Astrocyte of the spinal cord (primary cell): ENCODE measurements at places on chromosomes 4 and X.

GRCh38 chr4:25818371-25818871 lies 44.4 kb downstream of the SEL1L3 start:
- no peak for DNase-seq

GRCh38 chr4:56077676-56078075 lies 128.9 kb downstream of the CEP135 start:
- DNase-seq = peak; percentile 33

GRCh38 chr4:156293657-156294297 lies 340.1 kb upstream of the CTSO start:
- peak; percentile 91 for DNase-seq

- DNase-seq = no peak
These were observed 430.2 kb upstream of the ZFP42 start for GRCh38 chr4:187565416-187565815.

- peak; percentile 67 for DNase-seq
These were observed 14.2 kb downstream of the ELOVL6 start for GRCh38 chr4:110184140-110184790.

DNA sequence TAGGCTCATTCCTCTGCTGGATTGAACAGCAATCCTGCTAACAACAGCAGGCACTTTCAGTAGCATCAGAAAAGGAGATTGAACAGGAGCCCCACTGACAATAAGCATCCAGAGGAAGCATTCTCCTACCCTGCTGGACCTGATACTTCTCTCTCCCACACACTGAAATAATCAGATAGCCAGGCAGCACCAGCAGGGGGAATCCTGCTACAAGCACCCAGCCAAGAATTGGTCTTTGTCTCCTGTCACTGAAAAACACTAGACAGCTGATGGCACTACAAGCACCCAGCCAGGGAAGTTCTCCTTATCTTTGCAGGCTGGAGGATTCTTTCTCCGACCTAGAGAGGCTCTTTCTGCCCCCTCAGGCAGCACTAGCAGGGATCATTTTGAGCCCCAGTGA lies 444.3 kb upstream of the GRIA3 start:
- no peak for DNase-seq

- DNase-seq = no peak
These were observed 36.6 kb upstream of the PDK3 start for GRCh38 chrX:24428516-24428915.

- no peak for DNase-seq
These were observed 71.3 kb downstream of the HTRA3 start for GRCh38 chr4:8340781-8341241.

DNA sequence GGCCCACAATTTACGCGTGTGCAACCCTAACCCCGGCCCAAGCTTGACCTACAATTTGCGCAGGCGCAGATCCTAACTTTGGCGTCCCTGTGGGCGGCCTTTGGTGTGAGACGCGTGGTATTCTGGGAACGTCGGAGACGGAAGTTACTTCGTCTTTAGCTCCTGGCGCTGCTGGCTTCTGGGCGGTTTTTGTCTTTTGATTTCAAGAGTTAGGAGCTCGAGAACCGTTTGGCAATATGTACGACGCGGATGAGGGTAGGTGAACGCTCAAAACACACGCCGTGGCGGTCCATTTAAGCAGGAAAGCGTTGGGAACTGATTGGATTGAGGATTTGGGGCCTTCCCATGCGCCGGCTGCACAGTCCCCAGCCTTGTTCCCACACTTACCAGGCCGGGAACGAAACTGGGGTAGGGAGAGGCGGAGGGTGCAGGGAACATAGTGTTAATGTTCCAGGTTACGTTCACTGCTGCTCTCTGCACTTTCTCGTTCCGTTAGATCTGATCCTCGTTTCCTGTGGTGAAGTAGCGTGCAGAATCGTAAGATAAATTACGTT lies at the start of gene POLR2B:
TSS of gene POLR2B (plus strand) at position 147 of the 554 bp plus-strand sequence. CDS start at position 237, 90 bp downstream.
- peak; percentile 91 for DNase-seq

- peak; percentile 36 for DNase-seq
These were observed 36.3 kb upstream of the MYOZ2 start for GRCh38 chr4:119099227-119099810.

DNA sequence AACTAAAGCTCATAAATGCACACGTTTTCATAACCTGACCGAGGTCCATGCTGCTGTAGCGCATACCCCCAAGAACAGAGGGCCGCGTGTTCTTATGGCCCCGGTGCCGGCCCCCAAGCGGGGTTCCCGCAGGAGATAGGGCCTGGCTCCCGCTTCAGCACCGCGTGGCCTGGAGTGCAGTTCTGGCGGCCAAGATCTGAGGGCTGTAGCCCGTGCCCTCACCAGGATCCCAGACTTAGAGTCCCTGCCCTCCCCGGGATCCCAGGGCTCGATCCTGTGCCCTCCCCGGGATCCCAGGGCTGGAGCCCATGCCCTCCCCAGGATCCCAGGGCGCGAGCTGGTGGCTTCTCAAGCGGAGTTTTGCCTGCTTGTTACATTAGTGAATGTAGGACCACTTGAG lies 1.0 kb upstream of the GRPEL1 start:
- peak; percentile 9 for DNase-seq

GRCh38 chrX:134443020-134443419 lies 16.9 kb upstream of the HPRT1 start:
- DNase-seq = no peak

DNA sequence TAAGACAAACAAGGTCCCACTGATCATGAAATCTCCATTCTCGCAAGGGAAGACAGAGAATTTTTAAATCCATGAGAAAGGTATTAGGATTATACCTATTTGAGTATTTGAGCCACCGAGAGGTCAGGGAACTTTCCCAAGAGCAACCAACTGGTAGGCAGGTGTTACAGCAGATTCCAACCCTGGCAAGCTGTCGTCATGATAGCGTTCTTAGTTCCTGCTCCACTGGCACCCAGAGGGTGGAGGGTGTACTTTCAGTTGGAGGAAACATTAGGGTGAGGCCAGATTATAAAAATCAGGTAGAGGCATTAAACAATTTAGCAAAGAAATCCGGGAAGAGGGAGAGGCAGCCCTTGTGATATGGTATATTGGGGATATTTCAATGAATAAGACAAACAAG lies 23.3 kb downstream of the COQ2 start:
- DNase-seq = no peak

DNA sequence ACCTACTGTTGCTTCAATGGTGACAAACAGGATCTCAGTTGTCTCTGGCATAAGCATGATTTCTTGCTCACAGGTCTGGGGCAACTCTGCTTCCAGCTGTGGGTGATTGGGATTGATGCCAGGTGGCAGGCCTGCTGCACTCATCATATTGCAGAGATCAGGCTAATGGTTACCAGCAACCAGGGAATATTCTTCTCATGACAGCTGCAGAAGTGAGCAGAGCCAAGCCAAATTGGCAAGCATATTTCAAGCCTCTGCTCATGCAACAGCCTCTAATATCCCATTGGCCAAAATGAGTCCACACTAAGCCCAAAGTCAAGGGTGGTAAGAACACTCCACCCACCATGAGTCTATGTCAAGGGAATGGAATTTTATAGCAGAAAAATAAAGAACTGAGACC lies 26.7 kb upstream of the TBC1D19 start:
- peak; percentile 97 for DNase-seq

GRCh38 chr4:184282251-184282713 lies 64.6 kb upstream of the ENPP6 start:
- no peak for DNase-seq

DNA sequence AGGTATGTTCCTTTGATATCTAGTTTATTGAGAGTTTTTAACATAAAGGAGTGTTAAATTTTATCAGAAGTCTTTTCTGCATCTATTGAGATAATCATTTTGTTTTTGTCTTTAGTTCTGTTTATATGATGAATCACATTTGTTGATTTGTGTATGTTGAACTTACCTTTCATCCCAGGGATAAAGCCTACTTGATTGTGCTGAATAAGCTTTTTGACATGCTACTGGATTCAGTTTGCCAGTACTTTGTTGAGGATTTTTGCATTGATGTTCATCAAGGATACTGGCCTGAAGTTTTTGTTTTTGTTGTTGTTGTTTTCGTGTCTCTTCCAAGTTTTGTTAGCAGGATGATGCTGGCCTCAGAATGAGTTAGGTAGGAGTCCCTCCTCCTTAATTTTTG lies 10.8 kb upstream of the AFM start:
- DNase-seq = no peak

- DNase-seq = no peak
These were observed 55.3 kb downstream of the AFF2 start for GRCh38 chrX:148555571-148556243.

DNA sequence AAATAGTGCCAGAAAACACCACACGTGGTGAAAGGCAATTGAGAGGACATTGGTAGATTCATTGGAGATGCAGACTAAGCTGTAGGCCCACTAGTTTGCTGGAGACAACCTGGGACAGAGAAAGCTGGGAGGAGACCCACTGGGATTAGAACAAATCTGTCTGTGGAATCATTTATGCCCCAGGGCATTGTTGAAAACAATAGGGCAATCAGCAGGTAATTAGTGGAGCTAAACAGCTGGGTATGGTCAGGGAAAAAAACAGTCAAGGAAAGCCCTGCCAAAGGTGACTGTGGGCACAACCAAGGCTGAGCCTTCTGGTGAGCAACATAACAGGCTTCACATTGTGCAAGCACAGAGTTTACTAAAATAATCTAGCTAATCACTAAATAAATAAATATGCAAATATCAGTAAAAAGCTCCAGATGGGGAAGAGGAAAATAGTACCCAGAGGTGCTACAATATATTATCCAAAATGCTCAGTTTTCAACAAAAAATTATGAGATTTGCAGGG lies 9.0 kb downstream of the TCEAL3 start:
- DNase-seq = no peak
